ENCODE measurements at places on chromosomes 4 and X.

- DNase-seq, result no peak
These were observed 356.9 kb downstream of the RAB28 start for GRCh38 chr4:13126976-13127910.

DNA sequence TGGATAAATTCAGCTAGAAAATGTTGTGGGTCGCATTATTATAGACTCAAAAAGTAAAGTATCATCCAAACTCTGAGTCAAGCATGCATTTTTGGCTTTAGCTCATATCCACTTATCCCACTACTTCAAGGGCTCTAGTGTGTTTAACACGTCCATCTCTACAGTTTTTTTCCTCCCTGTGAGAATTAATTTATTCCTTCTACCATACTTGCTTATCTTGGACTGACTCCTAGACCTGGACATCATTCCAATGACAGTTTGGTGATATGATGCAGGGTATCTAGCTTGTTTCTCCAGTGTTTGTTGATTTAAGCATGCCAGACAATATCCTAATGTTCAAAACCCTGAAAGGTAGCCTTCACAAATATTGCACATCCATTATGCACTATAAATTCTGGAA lies 1037.1 kb upstream of the INTU start:
- no peak for DNase-seq

DNA sequence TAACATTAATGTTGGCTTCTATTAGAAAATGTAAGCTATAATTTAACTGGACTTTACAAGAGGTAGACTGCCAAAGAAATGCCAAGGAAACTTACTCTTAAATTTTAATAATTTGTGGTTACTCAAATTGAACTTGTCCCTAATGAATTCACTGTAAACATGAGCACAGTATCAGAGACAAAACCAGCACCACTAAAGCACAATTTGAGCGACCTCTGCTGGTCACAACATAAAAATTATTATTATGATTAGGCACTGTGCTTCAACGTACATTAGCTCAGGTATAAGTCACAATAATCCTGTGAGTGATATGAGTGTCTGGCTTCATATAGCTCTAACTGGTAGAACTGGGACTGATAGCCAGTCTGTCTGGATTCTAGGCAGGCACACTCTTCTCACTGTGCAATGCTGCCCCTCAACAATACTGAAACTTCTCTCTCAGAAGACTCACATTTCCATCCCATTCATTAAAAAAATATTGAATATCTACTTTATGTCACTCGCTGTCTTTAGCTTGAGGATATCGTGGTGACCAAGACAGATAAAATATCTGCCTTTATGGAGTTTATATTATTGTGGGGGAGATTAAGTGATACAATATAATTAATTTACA lies 8.0 kb downstream of the NUDT6 start:
- DNase-seq, result no peak

DNA sequence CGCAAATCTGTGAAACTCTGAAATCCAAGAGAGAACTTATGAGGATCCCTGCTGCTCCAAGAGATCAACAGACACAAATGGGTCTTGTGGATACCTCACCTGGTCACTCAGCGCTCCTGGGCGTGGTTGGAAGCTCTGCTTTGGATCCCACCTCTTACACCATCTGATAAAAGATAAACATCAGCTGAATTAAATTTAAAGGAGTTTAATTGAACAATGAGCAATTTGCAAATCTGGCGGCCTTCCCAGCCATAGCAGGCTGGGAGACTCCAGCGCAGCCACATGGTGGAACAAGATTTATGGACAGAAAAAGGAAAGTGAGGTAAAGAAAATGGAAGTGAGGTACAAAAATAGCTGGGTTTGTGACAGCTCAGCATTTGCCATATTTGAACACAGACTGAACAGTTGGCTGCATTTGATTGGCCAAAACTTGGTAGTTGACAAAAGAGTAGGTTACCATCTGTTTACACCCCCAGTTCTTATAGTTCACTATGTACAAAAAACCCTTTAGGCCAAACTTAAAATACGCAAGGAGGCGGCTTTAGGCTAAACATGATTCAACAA lies 437.3 kb upstream of the NDST3 start:
- DNase-seq, result no peak

GRCh38 chr4:52949336-52949735 lies 87.2 kb downstream of the RASL11B start:
- no peak for DNase-seq

DNA sequence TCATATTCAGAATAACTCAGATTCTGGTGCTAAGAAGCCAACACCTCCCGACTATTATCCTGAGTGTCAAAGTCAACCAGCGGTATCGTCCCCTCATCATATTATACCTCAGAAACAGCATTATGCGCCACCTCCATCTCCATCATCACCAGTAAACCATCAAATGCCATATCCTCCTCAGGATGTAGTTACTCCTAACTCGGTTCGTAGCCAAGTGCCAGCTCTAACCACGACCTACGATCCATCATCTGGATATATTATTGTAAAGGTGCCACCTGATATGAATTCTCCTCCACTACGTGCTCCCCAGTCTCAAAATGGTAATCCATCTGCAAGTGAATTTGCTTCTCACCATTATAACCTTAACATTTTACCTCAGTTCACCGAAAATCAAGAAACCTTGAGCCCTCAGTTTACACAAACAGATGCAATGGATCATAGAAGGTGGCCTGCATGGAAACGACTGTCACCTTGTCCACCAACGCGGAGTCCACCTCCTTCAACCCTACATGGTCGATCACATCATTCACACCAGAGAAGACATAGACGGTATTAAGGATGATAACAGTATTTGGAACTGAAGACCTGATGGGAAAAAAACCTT lies 1.1 kb downstream of the CBLL2 start:
- DNase-seq, result no peak

DNA sequence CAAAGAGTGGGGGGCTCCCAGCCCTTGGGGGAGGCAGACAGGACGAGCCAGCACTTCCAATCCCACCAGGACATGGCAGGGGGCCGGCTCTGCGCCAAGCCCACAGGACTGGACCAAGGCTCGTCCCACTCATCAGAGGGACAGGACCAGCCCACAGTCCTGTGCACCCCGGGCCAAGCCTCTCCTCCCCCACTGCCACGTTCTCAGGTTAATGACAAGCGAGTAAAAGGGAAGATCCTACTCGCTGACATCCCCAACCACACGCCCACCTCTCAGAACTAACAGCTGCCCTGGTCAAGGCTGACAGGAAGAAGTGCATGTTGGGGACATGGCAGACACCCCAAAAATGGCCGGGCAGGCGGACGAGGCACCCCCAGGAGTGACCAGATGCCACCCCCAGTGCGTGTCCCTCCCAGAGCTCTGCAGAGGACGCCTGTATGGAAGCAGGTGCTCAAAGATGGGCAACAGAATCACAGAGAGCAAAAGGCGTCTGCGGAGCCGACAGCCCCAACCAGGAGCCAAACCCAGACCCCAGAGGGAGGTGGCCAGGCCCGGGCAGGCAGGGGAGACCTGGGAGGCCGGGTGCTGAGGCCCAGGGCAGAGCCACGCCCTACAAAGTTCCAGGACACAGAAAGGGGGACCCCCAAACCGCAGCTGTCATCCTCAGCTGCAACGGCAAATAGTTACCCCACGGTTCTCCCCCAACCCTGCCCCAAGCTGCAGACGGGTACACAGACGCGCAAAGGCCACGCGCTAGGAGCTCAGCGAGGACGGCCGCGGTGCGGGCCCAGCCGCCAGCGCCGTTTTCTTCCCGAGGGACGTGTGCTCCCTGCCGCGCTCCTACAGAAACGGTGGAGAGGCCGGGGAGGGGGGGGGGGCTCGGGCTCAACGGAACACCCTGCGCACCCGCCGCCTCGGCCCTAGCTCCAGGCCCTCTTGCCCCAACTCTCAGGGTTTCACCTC lies 1.7 kb downstream of the CTBP1 start:
- no peak for DNase-seq

- DNase-seq, result no peak
These were observed 1.6 kb downstream of the KIT start for GRCh38 chr4:54659313-54659712.

DNA sequence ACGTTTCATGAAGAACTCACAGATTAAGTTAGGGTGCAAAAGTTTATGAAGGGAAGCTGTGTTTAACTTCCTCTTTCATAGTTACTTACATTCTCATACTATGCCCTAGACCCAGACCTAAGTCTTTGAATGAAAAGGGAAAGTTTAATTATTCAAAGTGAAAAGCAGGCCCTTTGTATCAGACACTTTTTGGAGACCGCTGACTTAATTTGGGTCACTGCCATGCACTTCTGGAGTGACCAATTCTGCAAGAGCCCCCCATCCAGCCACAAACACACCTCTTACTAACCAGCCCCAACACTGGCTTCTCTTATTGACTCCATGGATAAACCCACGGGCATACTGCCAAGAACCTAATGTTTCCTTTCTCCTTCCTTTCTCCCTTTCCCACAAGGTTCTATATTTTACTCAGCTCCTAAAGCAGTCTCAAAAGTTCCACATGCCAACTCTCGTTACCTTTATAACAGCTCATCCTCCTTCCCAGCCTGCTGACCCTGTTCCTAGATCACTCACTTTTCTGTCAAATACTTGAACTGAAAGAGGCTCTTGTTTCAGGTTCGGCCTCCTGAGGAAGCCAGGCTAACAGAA lies 34.5 kb downstream of the ABCE1 start:
- no peak for DNase-seq

DNA sequence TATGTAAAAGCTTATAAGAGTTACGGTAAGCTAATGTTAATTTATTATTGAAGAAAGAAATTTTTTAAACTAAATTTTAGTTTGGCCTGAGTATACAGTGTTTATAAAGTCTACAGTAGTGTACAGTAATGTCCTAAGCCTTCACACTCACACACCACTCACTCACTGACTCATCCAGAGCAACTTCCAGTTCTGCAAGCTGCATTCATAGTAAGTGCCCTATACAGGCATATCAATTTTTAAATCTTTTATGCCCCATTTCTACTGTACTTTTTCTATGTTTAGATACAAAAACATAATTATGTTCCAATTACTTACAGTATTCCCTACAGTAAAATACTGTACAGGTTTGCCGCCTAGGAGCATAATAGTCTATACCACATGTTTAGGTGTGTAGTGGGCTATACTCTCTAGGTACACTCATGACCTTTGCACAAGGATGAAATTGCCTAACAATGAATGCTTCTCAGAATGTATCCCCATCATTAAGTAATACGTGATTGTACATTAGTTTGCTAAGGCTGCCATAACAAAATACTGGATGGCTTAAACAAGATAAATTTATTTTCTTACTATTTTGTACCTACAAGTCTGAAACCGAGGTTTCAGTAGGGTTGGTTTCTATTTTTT lies 333.8 kb upstream of the PCDH7 start:
- DNase-seq, result no peak

GRCh38 chr4:33072298-33073089 lies 2352.3 kb downstream of the PCDH7 start:
- DNase-seq, result no peak

- no peak for DNase-seq
These were observed 22.2 kb downstream of the FABP2 start for GRCh38 chr4:119299741-119300100.

DNA sequence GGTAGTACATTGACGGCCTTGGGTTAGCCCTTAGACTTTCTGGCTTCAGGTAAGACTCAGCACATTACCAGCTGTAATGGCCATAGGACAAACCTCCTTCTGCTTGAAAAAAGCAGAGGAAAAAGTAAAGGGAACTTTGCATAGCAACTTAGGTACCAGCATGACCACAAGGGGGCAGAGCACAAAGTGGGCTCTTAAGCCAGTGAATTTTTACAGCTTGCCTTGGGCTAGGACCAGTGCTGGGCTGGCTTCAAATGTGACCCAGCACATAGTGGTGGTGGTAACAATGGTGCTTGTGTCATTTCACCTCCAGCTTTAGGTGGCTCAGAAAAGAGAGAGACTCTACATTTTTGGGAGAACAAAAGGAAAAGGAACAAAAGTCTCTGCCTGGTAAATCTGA lies 66.1 kb downstream of the KLHL4 start:
- peak; percentile 25 for DNase-seq

DNA sequence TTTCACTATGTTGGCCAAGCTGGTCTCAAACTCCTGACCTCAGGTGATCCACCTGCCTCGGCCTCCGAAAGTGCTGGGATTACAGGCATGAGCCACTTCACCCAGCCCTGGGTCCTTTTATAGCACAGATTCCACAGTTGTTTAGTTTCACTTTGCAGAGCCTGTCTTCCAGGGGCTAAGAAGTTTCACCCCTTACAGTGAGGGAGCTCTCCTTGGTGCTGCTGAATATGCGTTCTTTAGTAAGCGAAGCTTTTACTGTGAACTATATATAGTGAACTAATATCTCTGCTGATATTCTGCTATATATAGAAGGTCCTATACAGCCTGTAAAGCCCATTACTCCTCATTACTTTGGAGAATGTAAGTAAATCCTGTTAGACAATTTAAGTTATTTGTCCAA lies 4.2 kb downstream of the TCEAL6 start:
- no peak for DNase-seq

DNA sequence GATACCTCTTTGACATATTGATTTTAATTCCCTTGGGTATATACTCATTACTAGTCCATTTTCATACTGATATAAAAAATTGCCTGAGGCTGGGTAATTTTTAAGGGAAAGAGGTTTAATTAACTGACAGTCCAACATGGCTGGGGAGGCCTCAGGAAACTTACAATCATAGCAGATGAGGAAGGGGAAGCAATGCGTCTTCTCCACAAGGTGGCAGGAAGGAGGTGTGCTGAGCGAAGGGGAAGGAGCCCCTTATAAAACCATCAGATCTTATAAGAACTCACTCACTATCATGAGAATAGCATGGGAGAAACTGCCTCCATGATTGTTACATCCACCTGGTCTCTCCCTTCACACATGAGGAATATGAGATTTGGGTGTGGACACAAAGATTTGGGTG lies 42.4 kb downstream of the MSX1 start:
- DNase-seq, result no peak

DNA sequence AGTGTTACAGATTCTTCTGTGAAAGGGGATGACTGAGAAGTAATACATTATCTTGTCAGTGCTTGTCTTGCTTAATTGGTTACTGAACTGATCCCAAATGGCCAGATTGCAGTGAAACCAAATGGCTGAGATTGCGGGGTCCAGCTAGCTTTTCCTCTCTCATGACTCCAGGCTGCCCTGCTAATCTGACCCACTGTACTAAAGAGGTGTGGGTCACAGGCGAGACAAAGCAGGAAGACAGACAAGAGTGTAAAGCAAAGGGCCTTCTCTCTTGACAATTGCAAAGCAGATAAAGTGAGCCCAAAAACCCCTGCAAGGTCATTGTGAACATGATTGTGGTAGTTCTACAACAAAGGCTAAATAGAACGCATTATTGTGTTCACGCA lies 2.1 kb downstream of the TMEM150C start:
- DNase-seq, result no peak

- no peak for DNase-seq
These were observed 43.1 kb upstream of the IL21 start for GRCh38 chr4:122663814-122664610.

DNA sequence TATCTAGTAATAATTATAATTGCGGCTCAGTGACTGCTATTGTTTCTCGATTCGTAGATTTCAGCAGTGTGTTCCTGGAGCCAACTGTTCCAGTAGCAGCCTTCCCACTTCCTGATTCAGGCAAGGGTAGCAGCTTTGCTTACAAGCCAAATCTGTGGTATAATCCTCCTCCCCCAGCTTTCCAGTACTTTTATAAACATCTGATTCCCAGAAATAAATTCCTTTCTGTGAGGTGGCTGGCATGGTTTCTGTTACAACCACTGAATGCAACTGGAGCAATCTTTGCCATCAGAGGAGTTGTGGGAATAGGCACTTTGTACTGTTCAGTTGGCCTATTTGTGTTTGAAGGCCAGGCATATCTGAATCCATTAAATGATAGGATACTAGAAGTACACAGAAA lies 80.0 kb downstream of the GLRA3 start:
- DNase-seq, result no peak

GRCh38 chrX:106378616-106379015 lies 210.5 kb downstream of the PWWP3B start:
- no peak for DNase-seq

- DNase-seq, result no peak
These were observed 52.3 kb upstream of the TMEM131L start for GRCh38 chr4:153413842-153414241.
